Peyer's patch (tissue), 4 donors: ENCODE measurements at places on chromosomes 1 and 21. TPM values are rescaled to one million over a fixed set of nuclear protein-coding genes. Genes with fewer than 3 reads are reported as not detected.

Gene DMBX1
- not detected for total RNA-seq

Gene TIPRL
- total RNA-seq = 9.1 TPM

Gene PPP2R5A
- 38.9 TPM for total RNA-seq

Gene ATP1A4
- total RNA-seq = not detected

Gene ASAP3
- 22.8 TPM for total RNA-seq

- H3K36me3 ChIP-seq = no peaks in the 10 kb centered on the region
- H3K4me3 ChIP-seq = no peak overlapping the region
- H3K27ac ChIP-seq = no peak overlapping the region
Measured at GRCh38 chr1:235652364-235652763, 2.8 kb upstream of the GNG4 start.

GRCh38 chr1:152440635-152441471, 26.8 kb upstream of the CRNN start:
- no peaks in the 10 kb centered on the region for H3K4me1 ChIP-seq
- DNase-seq = peak; percentile 61
- H3K36me3 ChIP-seq = no peaks in the 10 kb centered on the region
- no peak overlapping the region for H3K4me3 ChIP-seq

DNA sequence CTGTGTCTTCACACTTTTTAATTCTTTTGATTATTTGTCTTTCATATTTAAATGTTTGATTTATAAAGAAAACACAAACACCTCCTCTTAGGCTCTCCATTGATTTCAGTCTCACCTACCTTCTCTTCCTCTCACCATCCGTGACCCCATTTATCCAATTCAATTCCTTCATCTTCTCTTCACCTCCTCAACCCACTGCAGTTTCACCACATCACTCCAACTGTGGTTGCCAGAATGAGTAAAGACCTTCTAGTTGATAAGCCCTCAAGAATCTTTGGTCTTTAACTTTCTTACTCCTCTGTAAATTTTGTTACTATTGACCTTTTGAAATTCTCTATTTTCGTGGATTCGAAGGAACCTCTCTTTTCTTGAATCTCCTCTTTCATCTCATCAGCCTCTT, 260.7 kb downstream of the CHRM3 start:
- no peak for DNase-seq
- H3K36me3 ChIP-seq = no peaks in the 10 kb centered on the region
- no peaks in the 10 kb centered on the region for H3K27me3 ChIP-seq
- no peak overlapping the region for H3K27ac ChIP-seq
- no peaks in the 10 kb centered on the region for H3K4me1 ChIP-seq

DNA sequence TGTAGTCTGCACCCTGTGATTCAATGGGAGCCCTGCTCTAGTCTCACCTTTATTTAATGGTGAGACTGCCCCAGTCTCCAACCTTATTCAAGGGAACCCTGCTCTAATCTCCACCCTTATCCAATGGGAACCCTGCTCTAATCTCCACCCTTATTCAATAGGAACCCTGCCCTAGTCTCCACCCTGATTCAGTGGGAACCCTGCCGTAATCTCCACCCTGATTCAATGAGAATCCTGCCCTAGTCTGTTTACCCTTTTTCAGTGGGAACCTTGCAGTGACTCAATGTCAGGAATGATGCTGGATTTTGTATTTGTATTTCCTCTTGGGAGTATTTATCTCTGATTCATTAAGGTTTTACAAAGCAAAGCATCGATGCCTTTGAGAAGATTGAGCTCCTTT, 39.5 kb downstream of the TRPM2 start:
- H3K4me1 ChIP-seq = no peaks in the 10 kb centered on the region
- DNase-seq = peak; percentile 5
- no peak overlapping the region for H3K4me3 ChIP-seq
- H3K27ac ChIP-seq = no peak overlapping the region
- H3K36me3 ChIP-seq = no peaks in the 10 kb centered on the region
- no peaks in the 10 kb centered on the region for H3K27me3 ChIP-seq

DNA sequence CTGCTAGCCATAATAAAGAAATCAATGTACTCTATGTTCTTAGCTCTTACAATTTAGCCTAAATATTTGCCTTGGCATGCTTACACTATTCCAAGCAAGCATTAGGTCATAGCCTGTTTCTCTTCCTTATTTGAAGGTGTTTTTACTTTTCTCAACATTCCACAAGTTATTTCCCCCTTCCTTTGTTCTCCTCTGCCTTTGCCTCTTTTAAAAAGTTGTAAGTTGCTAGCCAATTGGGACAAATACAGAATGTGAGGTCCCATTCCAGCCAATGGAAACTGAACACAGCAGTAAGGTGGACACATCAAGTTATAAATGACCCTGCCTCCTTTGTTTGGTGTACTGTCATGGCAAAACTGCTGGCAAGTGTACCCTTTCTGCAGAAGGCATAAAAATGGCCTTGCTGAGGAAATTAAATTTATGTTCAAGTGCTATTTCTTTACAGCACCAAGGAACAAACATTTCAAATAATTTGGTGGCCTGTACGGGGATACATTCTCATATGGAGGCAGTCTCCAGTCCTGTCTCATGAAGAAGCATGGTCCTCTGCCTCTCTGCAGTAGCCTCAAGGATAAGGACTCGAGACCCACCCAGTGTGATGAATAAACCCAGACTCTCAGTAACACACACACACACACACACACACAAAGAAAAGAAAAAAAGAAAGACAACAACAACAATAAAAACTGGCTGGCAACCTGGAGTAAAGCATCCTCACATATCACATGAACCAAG, 28.8 kb upstream of the FMO1 start:
- H3K27me3 ChIP-seq = no peaks in the 10 kb centered on the region
- H3K4me1 ChIP-seq = no peaks in the 10 kb centered on the region
- no peak overlapping the region for H3K27ac ChIP-seq
- DNase-seq = no peak

GRCh38 chr1:204837440-204838084, 33.1 kb upstream of the NFASC start:
- no peak overlapping the region for H3K4me3 ChIP-seq
- H3K4me1 ChIP-seq = no peaks in the 10 kb centered on the region
- H3K27ac ChIP-seq = no peak overlapping the region
- no peaks in the 10 kb centered on the region for H3K27me3 ChIP-seq

DNA sequence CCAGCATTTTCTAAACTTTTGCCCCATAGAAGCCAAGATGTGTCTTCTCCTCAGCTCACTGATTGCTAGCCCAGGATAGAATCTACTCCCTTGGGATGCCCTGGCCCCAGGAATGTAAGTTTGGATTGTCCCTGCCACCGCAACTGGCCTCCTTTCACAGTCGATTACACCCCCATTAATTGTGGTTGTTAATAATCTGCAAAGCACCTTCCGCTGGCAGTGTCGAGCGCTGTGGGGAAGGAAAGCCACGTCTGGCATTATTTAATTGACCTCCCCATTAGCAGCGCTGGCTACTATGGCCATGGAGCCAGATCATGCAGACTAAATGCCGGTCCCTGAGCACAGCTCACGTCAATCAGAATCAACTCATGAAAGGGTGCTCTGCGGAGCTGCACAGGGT, 597.3 kb upstream of the PLXNA2 start:
- H3K27me3 ChIP-seq = no peaks in the 10 kb centered on the region
- no peak overlapping the region for H3K4me3 ChIP-seq
- H3K4me1 ChIP-seq = no peaks in the 10 kb centered on the region
- H3K27ac ChIP-seq = no peak overlapping the region
- no peak for DNase-seq
